ENCODE measurements at places on chromosomes 5 and 9.

- no peak for DNase-seq
These were observed 16.9 kb upstream of the ERAP2 start for GRCh38 chr5:96859375-96859774.

- no peak for DNase-seq
These were observed 210.1 kb downstream of the EPB41L4A start for GRCh38 chr5:112208699-112209615.

GRCh38 chr9:137678202-137678601, 59.4 kb downstream of the EHMT1 start:
- no peak for DNase-seq

- DNase-seq: no peak
These were observed 416.5 kb upstream of the CCNH start for GRCh38 chr5:87829217-87829551.

DNA sequence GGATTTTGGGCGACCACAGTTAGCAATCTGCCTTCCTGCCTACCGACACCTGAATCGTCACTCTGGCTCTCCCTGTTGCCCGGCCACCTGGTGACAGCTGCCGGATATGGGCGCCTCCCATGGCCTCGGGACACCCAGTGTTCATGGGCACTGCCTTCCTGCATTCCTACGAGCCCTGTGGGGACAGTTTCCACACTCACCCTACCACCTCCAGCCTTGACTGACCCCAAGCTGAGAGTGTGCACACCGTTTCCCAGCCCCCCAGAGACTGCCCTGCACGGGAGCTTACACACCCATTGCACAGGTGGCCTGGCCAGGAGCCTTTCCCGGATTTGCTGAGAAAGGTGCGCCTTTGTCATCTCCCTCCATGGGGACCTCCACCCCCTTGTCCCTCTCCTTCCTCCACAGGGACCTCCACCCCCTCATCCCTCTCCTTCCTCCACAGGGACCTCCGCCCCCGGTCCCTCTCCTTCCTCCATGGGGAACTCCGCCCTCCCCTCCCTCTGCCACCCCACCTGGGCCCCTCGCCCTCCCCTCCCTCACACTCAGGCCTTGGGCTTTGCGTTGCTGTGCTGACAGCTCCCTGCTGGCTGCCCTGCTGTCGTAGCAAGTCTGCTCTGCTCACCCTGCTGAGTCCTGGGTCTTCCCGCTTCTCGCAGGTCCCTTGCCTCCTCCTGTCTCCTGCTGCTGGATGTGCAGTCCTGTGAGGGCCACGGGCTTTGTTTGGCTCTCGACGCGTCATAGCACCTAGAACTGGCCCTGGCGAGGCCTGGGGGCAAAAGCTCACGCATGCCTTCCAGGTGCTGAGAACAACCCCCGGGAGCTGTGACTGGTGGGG, 48.4 kb downstream of the MRPL36 start:
- DNase-seq: no peak

- no peak for DNase-seq
These were observed 27.3 kb downstream of the CLTA start for GRCh38 chr9:36218011-36218410.

DNA sequence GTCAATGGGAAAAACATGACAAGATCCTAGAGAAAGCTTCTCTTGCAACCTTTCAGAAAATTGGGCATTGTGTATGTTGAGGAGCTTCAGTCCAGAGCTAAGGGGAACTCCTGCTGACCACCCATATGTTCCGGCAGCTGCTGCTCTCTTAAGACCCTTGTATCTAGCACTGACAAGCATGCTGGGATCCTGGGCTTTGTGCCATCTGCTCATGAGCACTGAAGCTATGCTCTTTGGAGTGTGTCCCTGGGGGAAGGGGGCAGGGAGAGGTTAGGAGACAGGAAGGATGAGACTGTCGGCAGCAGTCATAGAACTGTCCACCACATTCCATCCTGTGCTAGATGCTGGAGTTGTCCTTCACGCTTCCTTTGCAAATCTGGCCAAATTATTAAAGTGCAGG, 109.3 kb downstream of the JAKMIP2 start:
- DNase-seq: no peak

Measured in stimulated activated CD8-positive, alpha-beta memory T cell treated with anti-CD3 and anti-CD28 coated beads, Interleukin-15, amount 100 ng/mL, for 48 hours (primary cell).